ENCODE measurements at places on chromosomes 1 and 21.

DNA sequence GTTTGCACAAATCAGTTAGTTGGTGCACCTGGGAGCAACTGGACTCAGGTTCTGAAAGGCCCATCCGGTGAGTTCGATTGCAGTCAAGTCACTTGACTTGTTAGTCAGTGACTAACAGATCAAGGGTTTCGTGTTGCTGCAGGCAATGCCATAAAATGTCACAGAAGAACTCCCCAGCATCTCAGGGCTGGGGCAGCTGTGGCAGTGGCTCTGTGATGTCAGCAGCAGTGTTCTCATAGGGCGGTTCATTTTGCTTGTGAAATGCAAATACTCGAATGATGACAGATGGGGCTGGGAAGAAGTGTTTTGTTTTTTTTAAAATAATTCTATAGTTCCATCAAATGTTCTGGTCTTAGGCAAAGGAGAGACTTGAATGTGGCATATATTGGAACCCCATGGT is 287.8 kb downstream of the LMX1A start:
- no peak for DNase-seq

GRCh38 chr1:16007671-16008341 is 3.8 kb downstream of the SRARP start:
- DNase-seq: no peak

DNA sequence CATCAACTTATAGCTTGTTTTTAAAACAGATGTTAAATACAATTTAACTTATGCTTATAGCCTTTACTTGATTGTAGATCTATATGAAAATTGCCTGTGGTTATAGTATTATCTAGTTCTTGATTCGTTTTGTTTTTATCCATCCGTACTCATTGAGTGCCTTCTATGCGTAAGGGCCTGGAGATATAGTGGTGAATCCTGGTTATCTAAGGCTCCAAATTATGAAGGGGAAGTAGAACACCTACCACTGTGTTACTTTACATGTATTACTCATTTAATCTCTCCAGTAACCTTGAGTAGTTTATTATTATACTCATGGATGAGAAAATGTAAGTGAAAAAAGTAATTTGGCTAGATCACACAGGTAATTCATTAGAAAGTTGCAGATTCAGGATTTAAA is 121.8 kb downstream of the OSBPL9 start:
- DNase-seq: no peak

GRCh38 chr1:97901017-97901658 is 19.7 kb downstream of the DPYD start:
- no peak for DNase-seq

DNA sequence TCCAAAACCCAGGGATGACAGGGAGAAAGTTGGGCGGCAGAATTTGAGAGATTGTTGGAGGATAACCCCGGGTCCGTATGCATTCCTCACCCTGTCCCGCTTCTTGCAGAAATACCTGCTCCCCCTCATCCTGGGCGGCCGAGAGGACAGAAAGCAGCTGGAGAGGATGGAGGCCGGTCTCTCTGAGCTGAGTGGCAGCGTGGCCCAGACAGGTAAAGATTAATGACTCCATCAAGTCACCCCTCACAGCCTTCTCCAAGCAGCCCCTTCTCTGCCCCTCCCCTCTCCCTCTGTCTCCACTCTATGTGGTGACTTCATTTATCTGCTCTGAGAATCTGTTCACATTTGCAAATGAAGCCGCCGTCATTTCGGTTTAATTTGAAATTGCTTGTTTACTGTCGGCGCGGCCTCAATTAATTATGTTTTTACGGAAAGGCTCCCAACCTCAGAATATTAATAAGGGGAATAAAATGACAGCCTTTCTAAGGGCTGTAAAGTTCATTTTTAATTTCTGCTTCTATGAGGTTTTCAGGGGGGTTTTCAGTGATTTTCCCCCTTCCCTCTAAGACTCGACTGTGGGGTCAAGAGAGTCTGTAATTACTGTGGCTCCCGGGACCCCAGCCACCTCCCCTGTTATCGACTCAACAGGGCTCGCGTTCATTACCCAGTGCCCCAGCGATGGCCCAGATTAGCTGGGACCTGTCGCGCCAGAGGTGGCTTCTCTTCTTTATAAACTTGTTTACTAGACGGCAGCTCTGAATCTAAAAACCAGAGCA is 148.3 kb downstream of the PEX14 start:
- no peak for DNase-seq

- DNase-seq: no peak
These were observed 88.9 kb downstream of the PROX1 start for GRCh38 chr1:214076708-214077065.

GRCh38 chr1:150777544-150777943 is 12.0 kb upstream of the CTSS start:
- no peak for DNase-seq

- no peak for DNase-seq
These were observed 48.9 kb upstream of the MROH9 start for GRCh38 chr1:170886460-170886859.

DNA sequence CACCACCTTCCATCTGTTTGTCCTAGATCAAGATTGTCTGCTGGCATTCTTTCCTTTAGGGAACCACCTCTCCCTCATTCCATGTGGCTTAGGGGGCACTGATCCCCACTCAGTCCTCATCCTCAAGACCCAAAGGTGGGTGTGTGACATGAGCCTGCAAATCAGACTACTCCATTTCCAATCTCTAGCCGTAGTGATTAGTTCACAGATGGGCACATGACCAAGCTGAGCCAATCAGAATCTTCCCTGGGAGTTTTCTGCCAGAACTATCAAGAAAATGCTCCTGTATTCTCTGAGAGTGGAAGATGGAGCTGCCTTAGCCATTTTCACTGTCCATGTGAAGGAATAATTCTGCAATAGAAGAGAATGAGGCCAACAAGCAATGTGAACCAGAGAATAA is 19.3 kb upstream of the PTPRF start:
- DNase-seq: no peak

- DNase-seq: peak; percentile 8
These were observed 41.7 kb downstream of the PRKCZ start for GRCh38 chr1:2091611-2092604.

GRCh38 chr1:31467005-31467674 is 54.1 kb downstream of the SERINC2 start:
- no peak for DNase-seq

DNA sequence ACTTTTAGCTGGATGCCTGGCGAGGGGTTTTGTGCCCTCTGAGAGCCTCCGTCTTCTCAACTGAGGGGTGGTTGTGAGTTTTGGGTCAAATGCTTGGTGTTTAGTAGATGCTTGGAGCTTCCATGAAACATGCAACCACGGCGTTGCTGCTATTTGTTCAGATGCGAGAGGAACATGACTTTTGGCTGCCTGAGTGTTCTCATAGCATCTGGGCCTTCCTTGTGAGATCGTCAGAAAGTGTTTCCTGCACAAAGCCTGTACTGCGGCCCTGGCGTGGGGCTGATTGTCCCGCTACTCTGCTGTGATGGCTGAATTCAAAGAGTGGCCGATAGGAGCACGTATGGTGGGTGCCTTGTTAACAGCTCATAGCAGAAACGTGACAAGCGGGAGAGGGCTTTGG is 69.8 kb upstream of the FAM3B start:
- DNase-seq: no peak

DNA sequence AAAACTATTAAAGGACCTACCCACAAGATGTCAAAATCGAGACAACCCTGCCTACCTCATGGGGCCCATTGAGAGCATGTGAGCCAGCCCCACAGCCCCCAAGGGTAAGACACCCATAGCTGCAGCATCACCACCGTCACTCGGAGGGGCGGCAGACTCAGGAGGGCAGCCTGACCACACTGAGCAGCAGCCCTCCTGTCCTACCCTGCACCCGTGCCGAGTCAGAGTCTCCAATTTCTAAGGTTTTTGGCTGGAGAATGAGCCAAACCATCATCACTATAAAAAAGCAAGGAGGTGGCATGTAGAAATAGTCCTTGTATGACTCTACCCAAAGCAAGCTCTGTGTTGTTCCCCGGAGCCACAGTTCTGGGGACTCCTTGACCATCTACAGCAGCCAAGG is 94.7 kb downstream of the SSBP3 start:
- no peak for DNase-seq

GRCh38 chr1:29323636-29324035 is 87.3 kb downstream of the PTPRU start:
- DNase-seq: no peak

GRCh38 chr21:29849735-29850176 is 90.0 kb downstream of the GRIK1 start:
- no peak for DNase-seq

DNA sequence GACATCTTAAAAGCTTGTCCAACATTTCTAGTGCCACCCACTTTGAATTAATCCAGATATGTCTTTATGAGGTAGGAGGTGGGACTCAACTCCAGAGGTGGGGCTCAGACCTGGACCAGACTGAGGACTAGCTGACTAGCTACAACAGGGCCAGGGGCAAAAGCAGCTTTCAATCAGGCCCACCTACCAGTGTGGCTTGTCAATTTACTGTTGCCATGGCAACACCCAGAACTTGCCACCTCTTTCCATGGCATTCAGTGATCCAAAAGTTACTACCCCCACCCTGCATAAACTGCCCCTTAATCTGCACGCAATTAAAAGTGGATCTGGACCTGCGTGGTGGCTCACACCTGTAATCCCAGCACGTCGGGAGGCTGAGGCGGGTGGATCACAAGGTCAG is 113.2 kb upstream of the KAZN start:
- DNase-seq: no peak

DNA sequence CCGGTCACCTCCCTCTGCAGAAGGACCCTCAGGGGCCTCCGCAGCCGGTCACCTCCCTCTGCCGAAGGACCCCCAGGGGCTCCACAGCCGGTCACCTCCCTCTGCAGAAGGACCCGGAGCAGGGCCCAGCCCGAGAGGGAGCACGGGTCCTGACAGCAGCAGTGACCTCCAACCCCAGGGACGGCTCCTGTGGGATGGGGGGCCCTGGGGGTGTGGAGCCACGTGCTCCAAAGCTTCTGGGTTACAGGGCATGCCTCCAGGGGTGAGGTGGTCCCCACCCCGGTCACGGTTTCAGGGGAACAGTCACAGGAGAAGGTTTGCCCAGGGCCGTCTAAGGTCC is 40.3 kb downstream of the SLC19A1 start:
- no peak for DNase-seq

GRCh38 chr1:222171005-222171404 is 376.9 kb downstream of the HHIPL2 start:
- DNase-seq: no peak

DNA sequence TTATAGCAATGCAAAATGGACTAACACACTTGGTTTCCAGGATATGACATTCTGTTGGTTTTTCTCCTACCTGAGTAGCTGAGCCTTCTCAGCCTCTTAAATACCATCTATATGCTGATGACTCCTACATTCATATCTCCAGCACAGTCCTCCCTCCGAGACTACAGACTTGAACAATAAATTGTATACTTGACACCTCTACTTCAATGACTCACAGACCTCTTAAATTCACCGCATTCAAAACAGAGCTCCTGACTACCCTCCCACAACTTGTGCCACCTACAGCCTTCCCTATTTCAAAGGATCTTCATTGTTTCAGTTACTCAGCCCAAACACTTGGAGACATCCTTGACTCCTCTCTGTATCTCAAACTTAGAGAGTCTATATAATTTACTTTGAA is 66.8 kb upstream of the ASB17 start:
- DNase-seq: no peak

DNA sequence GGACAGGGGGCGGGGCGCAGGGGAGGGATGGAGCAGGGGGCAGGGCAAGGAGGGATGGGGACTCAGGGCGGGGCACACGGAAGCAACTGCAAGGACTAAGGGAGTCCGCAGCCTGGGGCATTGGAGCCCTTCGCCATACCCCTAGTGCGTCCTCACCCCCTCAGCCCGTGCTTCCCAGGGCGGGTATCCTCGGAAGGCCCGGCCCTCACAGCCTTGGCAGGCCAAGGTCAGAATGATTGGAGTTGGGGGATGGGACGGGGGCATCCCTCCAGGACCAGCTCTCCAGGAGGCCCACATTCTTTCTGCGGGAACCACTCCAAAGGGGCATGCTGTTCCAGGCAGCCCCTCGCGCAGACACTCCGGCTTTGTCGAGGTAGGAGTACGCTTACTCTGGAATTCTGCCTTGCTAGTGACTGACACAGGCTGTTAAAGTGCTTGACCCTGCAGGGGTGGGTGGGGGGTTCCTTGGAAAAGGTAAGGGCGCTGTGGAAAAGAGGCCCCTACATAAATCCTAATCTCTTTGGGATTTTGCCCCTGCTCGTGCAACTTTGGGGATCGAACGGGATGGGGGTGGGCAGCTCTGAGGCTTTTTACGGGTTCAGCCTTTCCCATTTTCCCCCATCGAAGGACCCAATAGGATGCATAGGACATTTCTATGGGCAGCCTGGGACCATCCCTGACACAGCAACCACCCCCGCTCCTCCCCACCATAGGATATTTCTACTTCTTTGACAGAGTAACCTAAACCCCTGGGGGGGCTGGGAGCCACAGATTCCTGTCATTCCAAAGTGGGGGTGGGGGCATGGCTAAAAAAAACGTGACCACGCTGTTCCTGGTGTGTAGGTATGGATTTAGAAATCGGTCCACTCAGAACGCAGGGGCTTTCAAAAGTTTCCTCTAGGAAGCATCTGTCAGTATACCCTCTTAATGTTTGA is 738 bp upstream of the TRIM11 start:
- no peak for DNase-seq

All from activated effector memory CD4-positive, alpha-beta T cell treated with Interleukin-2 at 50 U/mL for 16 hours (primary cell).